Activated naive CD4-positive, alpha-beta T cell treated with anti-CD3 and anti-CD28 coated beads, Interleukin-2, amount 50 U/mL, for 72 hours (primary cell): ENCODE measurements at places on chromosomes 4 and X.

DNA sequence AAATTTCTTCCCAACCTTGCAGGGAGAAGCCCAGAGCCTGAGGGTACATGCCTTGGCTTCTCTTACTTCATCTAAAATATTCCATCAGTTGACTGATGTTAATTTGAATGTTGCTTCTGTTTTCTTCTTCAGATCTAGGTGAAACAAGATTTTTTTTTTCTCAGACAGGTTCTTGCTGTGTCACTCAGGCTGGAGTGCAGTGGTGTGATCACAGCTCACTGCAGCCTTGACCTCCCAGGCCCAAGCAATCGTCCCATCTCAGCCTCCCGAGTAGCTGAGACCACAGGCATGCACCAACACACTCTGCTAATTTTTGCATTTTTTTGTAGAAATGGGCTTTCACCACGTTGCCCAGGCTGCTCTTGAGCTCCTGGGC, 62.1 kb upstream of the KLF3 start:
- no peak for DNase-seq

- no peak for DNase-seq
Measured at GRCh38 chrX:9533611-9534010, 68.8 kb downstream of the TBL1X start.

DNA sequence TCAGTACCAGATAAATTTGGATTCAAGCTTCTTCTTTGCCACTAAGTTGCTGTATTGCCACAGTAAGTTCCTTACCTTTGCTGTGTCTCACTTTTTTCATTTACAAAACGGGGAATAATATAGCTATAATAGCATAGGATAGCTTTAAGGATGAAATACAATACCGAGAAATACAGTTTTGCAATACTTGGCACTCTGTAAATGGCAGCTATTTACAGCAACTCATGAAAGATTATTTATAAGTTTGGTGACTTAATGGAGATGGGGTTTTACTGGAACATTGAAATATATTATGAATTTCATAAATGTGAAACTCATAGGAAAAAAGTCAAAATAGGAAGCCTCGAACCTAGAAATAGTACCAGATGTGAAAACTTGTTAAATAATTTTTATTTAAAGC, 27.6 kb downstream of the ANXA10 start:
- no peak for DNase-seq

GRCh38 chr4:56821381-56822243, at the start of gene SPINK2:
Gene SPINK2 (minus strand): TSS chr4:56821701. CDS start chr4:56821662, 39 bp downstream.
- DNase-seq, result peak; percentile 57

DNA sequence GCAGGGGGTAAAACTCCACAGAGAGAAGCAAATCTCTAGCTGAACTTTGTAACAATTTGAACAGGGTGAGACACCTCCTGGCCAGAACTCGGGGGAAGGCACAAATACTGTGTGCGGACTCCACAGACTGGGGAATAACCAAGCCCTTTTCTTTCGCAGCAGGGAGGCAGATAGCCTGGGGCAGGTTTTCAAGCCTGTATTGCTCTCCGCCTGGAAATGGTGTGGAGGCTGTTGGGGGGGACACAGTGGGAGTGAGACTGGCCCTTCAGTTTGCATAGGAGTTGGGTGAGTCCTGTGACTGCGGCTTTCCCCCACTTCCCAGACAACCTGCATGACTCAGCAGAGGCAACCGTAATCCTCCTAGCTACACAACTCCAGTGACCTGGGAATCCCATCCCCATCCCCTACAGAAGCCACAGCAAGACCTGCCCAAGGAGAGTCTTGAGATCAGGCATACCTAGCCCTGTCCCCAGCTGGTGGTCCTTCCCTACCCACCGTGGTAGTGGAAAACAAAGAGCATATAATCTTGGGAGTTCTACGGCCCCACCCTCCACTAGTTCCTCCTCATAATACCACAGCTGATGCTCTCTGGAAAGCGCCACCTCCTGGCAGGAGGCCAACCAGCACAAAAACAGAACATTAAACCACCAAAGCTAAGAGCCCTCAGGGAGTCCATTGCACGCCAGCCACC, 12.9 kb upstream of the SMPX start:
- DNase-seq, result no peak

DNA sequence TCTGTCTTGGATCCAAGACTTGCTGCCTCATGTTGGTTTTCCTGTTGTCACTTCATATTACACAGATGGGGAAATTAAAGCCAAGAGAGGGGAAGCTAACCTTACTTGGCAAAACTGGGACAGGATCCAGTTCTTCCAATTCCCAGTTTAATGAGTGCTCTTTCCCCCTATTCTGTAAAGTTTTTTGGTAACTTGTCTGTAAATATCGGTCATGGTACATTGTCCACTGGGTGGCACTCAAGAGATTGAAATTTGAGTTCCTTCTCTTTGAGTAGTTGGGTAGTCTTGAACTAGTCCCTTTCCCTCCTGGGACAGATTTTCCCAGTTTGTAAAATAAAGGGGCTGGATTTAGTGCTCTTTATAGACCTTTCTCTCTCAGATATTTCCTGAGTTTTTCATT, 12.4 kb upstream of the EOLA2 start:
- DNase-seq, result no peak

DNA sequence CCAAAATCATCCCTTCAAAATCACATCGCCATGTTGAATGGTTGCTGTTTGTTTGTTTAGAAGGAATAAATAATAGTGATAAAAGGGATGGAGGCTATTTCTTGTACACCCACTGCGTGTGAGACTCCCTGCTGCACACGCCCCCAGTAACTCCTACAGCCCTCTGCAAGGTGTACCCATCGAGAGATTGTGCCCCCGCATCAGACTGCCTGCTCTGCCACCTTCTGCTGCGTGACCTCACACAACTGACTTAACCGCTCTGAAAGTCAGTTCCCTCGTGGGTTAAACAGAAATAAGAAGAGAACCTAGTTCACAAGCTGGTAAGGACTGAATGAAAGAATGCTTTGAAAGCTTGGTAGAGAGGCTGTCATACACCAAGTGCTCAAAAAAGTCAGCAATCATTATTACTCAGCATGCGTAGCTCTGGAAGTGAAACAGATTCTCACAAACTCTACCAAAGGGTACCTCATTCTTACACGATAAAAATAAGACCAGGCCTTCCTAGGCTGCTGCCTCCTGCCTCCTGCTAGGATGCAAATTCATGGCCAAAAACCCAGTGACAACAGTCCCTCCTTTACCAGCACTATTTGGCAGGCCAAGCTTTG, 147.1 kb downstream of the CPEB2 start:
- no peak for DNase-seq

DNA sequence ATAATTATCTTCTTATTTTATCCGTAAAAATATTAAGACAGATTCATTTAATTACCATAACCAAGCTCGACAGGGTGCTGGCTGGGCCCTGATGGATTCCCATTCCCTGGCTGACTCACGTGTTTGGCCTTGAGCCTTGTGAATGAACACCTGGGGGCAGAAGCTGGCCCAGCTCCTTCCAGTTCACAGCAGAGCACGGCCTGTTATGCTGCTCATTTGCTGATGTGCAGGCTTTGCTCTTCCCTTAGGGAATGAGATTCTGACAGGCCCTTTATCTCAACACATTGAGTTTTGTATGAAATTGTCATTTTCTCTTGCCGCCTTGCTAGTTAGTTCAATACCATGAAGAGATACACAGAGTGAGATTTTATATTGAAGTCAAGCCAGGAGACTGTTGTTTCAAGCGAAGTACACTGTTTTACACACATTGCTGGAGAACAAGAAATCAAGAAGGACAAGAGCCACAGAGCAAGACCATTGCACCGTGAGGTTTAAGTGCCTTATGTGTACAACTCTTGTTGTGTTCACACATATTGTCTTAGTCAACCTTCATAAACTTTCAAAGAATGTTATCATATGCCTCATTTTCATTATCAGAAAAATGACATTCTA, 1583.3 kb downstream of the STIM2 start:
- DNase-seq, result no peak

DNA sequence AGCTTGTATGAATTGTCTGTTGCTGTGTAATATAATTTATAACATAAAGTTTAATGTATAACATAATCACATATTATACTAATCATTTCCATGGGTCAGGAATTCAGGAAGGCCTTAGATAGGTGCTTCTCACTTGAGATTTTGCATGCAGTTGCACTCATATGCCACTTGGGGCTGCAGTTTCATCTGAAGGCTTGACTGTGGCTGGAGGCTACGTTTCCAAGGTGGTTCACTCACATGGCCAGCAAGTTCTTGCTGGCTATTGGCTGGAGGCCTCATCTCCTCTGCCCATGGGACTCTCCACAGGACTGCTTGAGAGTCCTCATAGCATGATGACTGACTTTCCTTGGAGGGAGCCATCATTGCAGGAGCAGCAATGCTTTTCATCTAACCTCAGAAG, 53.4 kb upstream of the STX18 start:
- no peak for DNase-seq

GRCh38 chr4:6969826-6970800, 60.5 kb downstream of the TBC1D14 start:
- no peak for DNase-seq

DNA sequence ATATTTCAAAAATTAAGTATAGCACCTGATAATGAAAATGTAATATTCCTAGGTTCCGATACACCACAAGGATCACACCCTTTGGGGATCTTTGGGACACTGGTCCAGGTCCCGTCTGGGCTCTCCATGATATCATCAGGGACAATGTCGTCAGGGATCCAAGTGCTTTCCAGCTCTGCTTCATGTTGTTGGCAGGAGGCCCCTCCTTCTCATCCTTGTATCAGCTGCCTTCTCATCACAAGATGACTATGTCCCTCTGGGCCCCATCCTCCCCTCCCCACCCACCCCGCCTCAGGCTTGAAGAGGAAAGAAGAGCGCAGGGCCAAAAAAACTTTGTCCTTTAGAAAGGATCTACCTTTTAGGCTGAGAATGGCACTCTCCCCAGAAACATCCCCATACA, 128.3 kb upstream of the KLF3 start:
- DNase-seq, result no peak

- no peak for DNase-seq
Measured at GRCh38 chrX:150643271-150643670, 49.9 kb upstream of the MTMR1 start.

- DNase-seq, result no peak
Measured at GRCh38 chr4:54840430-54840829, 182.7 kb downstream of the KIT start.

GRCh38 chr4:94290245-94290644, 52.4 kb downstream of the HPGDS start:
- no peak for DNase-seq

- no peak for DNase-seq
Measured at GRCh38 chrX:39542316-39542715, 555.4 kb downstream of the BCOR start.

- DNase-seq, result no peak
Measured at GRCh38 chr4:128979934-128980333, 113.4 kb downstream of the SCLT1 start.

DNA sequence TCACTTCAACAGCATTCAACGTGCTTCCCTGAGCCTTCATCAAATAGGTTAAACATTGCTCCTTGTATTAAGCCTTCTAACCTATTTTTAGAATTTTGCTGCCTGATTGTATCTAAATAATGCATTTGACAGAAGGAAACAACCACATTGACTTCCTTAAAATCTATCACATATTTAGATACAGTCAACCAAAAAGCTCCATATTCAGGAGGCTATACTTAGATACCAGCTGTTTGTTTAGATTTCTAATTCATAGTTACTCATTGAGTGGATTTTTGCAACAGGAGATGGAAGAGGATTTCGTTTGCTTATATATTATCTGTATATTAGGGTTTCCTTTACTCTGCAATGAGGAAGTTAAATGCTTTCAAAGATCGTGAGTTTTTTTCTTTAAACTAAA, 241.1 kb upstream of the PPP1R2C start:
- DNase-seq, result no peak

GRCh38 chrX:125681058-125681457, 361.4 kb downstream of the TEX13C start:
- DNase-seq, result no peak

DNA sequence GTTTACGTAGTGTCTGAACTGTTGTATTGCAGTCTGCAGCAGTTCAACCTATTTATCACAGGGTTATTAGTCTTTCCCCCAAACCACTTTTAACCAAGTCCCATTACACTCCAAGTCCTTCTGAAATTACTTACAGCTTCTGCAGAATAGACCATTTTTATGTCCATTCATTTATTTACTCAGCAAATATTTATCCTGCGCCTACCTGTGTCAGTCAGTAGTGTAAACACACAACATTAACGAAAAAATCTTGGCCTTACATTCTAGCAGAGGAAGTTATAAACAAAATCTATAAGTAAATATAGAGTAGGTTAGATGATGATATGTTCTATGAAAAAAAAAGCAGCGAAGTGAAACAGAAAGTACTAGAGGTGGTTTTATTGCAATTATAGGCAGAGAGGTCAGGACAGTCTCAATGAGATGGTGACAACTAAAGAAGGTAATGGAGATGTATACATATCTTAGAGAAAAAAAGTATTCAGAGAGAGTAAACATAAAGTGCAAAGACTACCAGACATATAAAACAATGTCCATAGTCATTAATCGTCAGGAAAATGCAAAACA, 534.7 kb downstream of the KCNIP4 start:
- no peak for DNase-seq

- no peak for DNase-seq
Measured at GRCh38 chr4:1610791-1611500, 73.2 kb downstream of the FAM53A start.

DNA sequence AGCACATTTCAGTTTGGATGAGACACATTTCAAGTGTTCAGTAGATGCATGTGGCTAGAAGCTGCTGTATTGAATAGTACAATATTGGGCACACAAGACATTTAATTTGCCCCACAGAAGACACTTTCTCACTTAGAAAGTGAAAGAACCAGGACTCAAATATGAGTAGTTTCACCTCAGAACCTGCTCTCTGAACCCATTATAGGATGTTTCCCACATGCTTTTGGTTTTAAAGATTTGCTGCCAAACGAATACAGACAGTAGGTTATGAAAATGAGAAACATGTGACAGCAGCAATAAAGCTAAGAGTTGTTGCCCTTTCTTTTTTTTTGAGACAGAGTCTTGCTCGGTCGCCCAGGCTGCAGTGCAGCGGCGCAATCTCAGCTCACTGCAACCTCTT, 32.3 kb downstream of the C4orf54 start:
- no peak for DNase-seq

GRCh38 chr4:146235654-146236177, 21.4 kb downstream of the REELD1 start:
- DNase-seq, result no peak

- no peak for DNase-seq
Measured at GRCh38 chr4:54779476-54780148, 121.9 kb downstream of the KIT start.

GRCh38 chrX:111354496-111354895, 57.5 kb downstream of the DCX start:
- DNase-seq, result no peak
